ENCODE measurements at places on chromosomes 13 and 19. TPM values are rescaled to one million over a fixed set of nuclear protein-coding genes. Genes with fewer than 3 reads are reported as not detected.

Gene RGCC
- 381 TPM for total RNA-seq

DNA sequence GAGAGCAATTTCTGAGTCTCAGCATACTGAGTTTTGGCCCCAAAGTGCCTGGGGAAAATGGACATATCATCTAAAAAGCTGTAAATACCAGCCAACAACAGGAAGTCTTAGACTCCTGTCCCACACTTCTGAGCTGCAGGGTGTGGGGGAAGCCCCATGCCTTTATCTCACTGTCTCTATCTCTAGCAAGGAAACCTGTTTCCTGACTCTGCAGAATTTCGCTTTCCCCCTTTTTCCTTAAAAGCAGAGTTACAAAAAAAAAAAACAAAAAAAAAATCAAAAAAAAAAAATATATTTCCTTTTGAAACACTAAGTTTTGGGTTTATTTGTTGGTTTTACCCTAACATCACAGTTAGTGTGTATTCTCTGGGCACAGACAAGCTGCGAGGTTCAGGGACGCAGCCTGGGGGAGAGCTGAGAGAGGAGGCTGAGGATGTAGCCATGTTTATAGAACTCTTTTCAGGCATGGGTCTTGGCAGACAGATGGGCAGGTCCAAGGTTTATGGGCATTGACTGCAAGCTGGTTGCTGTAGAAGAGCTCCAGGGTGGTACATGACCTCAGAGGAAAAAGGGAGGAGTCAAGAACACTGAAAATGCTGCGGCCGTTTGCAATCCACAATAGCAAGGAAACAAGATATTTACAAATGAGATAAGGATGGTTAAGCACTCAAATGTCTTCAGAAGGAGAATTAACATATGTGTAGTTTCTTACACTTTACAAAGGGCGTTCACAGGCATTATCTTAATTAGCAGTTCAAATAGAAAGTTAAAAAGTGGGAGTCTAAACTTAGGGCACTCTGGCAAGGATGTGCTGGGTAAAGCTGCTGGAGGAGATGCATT, 4.9 kb downstream of the MBNL2 start:
- no peak for DNase-seq
- peak overlapping the region; percentile 68 for H3K4me3 ChIP-seq
- peak overlapping the region; percentile 91 for H3K27ac ChIP-seq
- H3K4me1 ChIP-seq, result peaks cover 76% of the 10 kb centered on the region
- no peaks in the 10 kb centered on the region for H3K36me3 ChIP-seq

Gene FARP1
- 110 TPM for total RNA-seq

Gene VASP
- total RNA-seq, result 190 TPM

DNA sequence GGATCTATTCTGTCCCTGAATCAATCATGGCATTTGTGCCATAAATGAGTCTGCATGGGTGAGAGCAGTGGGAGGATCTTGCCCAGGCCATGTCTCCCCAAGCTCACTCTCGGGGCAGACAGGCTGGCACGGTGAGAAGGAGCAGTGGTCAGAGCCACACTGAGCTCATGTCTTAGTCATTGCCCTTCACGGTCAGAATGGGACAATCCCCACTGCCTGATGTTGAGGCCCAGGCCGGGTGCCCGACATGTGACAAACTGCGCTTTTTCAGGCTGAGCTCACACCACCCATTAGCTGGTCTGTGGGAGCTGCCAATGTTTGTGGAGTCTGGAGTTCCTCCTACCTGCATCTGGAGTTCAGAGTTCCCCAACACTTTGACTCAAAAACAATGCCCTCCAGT, 481.9 kb downstream of the COG6 start:
- H3K27me3 ChIP-seq, result no peaks in the 10 kb centered on the region
- H3K4me3 ChIP-seq, result no peak overlapping the region
- H3K4me1 ChIP-seq, result peaks cover 5% of the 10 kb centered on the region

DNA sequence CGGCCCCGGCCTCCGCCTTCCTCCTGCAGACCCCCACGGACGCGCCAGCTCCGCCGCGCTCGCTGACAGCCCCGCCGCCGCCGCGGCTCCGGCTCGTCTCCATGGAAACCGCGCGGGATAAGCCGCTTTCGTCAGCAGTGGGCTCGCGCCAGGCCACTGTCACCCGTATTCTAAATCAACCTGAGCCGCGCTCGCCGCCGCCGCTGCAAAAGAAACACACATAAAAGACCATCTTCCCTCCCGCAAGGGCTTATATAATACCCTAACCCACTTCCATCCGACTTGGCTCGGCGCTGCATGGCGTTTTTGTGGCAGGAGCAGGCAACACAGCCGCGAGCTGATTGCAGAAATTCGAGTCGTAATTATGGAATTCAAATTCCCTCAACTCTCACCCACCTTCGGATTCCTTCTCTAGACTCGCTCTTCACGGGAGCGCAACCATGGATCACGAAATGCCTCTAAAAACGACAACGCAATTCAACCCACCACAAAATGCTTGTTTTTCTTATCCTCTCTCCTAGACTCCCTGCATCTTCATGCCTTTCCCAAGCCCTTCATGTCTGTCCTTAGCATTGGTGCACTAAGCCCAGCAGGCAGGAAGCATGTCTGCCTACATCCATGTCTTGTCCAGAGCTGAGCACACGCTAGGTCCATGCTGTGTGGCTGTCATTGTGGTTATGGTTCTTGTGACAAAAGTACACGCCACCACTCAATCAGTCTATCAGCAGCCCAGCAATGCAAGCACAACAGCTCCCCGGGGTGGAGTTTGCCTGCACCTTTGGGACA, at the start of gene AMER2:
Gene AMER2 (minus strand): TSS at position 772 of the 786 bp plus-strand sequence. CDS start 669 bp downstream, at position 103.
- H3K4me1 ChIP-seq, result no peaks in the 10 kb centered on the region
- H3K27me3 ChIP-seq, result peaks cover 63% of the 10 kb centered on the region
- no peaks in the 10 kb centered on the region for H3K36me3 ChIP-seq
- peak within 1 kb of the TSS; percentile 39 for H3K4me3 ChIP-seq
- DNase-seq, result no peak
- H3K27ac ChIP-seq, result no peak within 1 kb of the TSS

- H3K27ac ChIP-seq, result peak overlapping the region; percentile 79
- peaks cover 23% of the 10 kb centered on the region for H3K27me3 ChIP-seq
- DNase-seq, result peak; percentile 80
- H3K4me1 ChIP-seq, result peaks cover 12% of the 10 kb centered on the region
- peak overlapping the region; percentile 57 for H3K4me3 ChIP-seq
- H3K36me3 ChIP-seq, result no peaks in the 10 kb centered on the region
These were observed 33.0 kb downstream of the GJA3 start for GRCh38 chr13:20127562-20128458.

GRCh38 chr19:7109678-7110289, 40.3 kb downstream of the ZNF557 start:
- DNase-seq, result no peak
- H3K27ac ChIP-seq, result no peak overlapping the region
- no peaks in the 10 kb centered on the region for H3K27me3 ChIP-seq

DNA sequence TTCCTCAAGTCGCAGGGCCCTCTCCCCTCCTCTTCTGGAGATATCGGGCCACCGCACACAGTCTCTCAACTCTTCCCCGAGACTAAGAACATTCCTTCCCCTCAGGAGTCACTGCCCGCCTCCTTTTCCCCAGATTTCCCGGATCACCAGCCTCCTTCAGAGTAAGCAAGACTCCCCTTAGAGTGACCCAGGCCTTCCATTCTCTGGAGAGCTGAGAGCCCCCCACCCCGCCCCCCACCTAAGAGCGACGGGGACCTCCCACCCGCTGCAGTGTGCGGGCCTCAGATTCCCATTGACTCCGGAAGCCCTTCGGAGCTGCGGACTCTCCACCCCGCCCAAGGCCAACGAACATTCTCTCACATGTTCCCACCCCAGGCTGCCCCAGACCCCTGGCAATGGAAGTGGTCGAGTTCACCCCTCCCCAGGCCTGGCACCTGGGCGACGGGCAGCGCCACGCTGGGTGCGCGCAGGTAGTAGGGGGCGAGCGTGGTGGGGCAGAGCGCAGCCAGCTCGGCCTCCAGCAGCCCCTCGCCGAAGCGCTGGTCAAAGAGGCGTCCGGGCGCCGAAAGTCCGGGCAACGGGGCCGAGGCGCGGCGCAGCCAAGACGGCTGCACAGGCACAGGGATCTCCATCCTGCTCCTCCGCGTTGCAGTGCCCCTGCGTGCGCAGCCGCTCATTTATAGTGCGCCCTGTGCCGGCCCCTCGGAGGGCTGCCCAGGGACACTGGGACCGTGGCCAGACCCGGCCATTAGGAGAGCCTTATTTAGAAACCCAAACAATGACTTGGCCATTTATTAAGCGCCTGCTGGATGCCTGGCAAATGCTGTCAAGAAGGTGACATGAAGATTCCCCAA, at the start of gene HSPB6:
Gene HSPB6 (minus strand): TSS at position 653 of the 854 bp plus-strand sequence. CDS start 21 bp downstream, at position 632.
- DNase-seq, result peak; percentile 53
- H3K4me3 ChIP-seq, result peak within 1 kb of the TSS; percentile 99
- peaks cover 38% of the 10 kb centered on the region for H3K36me3 ChIP-seq
- H3K27ac ChIP-seq, result peak within 1 kb of the TSS; percentile 99
- peaks cover 32% of the 10 kb centered on the region for H3K4me1 ChIP-seq

Gene ICAM4
- 10.0 TPM for total RNA-seq

Gene DIAPH3
- 3.2 TPM for total RNA-seq

Gene ZNF790
- 7.6 TPM for total RNA-seq

DNA sequence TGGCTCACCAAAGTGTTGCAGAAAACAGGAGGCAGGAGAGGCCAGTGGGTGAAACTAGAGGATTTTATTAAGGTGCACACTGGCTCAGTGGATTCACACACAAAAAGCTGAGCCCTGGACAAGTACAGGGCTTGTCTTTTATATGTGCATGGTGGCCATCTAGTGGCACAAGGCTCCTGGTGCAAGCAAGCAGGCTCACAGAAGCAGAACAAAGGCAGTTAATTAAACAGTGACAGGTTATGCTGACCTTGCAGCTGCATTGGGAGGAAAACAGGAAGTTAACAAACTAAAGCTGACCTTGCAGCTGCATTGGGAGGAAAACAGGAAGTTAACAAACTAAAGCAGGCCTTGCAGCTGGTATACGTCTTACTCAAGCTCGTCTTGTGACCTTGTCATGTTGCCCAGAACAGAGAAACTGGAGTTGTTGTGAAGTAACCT, 65.3 kb upstream of the ZNF681 start:
- no peak overlapping the region for H3K27ac ChIP-seq
- no peaks in the 10 kb centered on the region for H3K36me3 ChIP-seq
- DNase-seq, result no peak

GRCh38 chr13:67769063-67769986, 539.2 kb upstream of the PCDH9 start:
- H3K27ac ChIP-seq, result no peak overlapping the region
- no peak overlapping the region for H3K4me3 ChIP-seq
- no peaks in the 10 kb centered on the region for H3K36me3 ChIP-seq
- no peaks in the 10 kb centered on the region for H3K27me3 ChIP-seq
- H3K4me1 ChIP-seq, result no peaks in the 10 kb centered on the region
- DNase-seq, result no peak

DNA sequence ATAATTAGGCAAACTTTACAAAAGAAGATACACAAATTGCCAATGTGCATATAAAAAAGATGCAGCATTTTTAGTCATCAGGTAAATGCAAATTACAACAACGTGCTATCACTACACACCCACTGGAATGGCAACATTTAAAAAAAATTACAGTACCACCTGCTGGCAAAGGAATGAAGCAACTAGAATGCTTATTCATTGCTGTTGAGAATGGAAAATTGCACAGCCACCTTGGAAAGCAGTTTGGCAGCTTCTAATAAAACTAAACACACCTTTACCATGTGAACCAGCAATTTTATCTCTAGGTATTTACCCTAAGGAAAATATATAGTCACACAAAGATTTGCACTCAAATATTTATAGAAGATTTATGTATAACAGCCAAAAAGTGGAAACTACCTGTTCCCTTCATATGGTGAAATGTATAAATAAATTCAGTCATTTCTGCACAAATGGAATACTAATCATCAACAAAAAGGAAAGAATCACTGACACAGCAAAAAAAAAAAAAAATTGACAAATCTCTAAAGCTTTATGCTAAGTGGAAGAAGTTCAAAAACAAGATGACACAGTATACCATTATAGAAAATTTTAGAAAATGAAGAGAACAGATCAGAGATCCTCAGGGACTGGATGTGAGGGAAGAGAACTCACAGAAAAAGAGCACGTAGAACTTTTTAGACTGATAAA, 30.3 kb downstream of the OXGR1 start:
- no peak overlapping the region for H3K4me3 ChIP-seq
- H3K27ac ChIP-seq, result no peak overlapping the region
- no peaks in the 10 kb centered on the region for H3K36me3 ChIP-seq
- no peak for DNase-seq
- H3K27me3 ChIP-seq, result no peaks in the 10 kb centered on the region
- no peaks in the 10 kb centered on the region for H3K4me1 ChIP-seq

Gene ZNF181
- total RNA-seq, result 12.4 TPM

- no peak for DNase-seq
- no peak overlapping the region for H3K27ac ChIP-seq
- no peaks in the 10 kb centered on the region for H3K4me1 ChIP-seq
- no peaks in the 10 kb centered on the region for H3K36me3 ChIP-seq
These were observed 216.1 kb downstream of the SLITRK1 start for GRCh38 chr13:83666141-83666540.

GRCh38 chr13:79727086-79727485, 246.1 kb downstream of the NDFIP2 start:
- no peak overlapping the region for H3K27ac ChIP-seq
- H3K36me3 ChIP-seq, result no peaks in the 10 kb centered on the region
- H3K4me3 ChIP-seq, result no peak overlapping the region
- DNase-seq, result no peak

- H3K27ac ChIP-seq, result no peak overlapping the region
- H3K4me1 ChIP-seq, result peaks cover 18% of the 10 kb centered on the region
- DNase-seq, result no peak
- no peaks in the 10 kb centered on the region for H3K36me3 ChIP-seq
- no peaks in the 10 kb centered on the region for H3K27me3 ChIP-seq
These were observed 28.2 kb downstream of the FGF9 start for GRCh38 chr13:21698817-21699679.

Gene SLAIN1
- total RNA-seq, result 16.4 TPM

GRCh38 chr13:99867535-99868257, 103.9 kb downstream of the ZIC5 start:
- no peak overlapping the region for H3K27ac ChIP-seq
- no peaks in the 10 kb centered on the region for H3K36me3 ChIP-seq
- DNase-seq, result no peak

GRCh38 chr13:44439452-44440024, 65.9 kb downstream of the SERP2 start:
- H3K27ac ChIP-seq, result no peak overlapping the region
- peaks cover 16% of the 10 kb centered on the region for H3K4me1 ChIP-seq
- H3K36me3 ChIP-seq, result peaks cover 3% of the 10 kb centered on the region

DNA sequence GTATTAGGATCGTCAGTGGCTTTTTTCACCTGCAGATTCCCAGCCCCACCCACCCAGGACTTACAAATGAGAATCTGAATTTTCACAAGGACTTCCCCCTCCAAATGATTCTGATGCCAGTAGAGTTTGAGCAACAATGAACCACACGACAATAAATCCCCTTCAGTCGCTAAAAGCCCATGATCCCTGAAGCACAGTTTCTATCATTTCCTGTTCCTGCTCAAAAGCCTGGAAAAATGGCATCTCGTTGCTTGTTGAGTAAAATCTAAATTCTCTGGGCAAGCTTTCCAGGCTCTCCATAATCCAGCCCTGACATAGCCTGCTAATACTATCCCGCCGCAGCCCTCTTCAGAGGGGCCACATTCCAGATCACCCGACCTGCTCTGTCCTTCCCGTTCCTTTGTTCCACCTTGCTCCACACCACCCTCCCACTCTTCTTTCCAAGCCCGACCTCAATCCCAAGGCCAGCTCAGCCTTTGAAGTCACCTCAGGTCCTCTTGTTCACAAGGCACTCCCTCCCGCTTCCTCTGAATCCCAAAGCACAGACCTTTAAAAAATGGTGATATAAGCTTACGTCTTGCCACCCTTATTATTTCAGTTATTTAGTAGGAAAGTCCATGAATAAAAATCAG, 67.9 kb downstream of the NUFIP1 start:
- H3K27ac ChIP-seq, result peak overlapping the region; percentile 78
- no peaks in the 10 kb centered on the region for H3K27me3 ChIP-seq
- H3K4me1 ChIP-seq, result peaks cover 35% of the 10 kb centered on the region
- H3K36me3 ChIP-seq, result no peaks in the 10 kb centered on the region
- H3K4me3 ChIP-seq, result no peak overlapping the region
